Mesothelial cell of epicardium (in vitro differentiated cells): ENCODE measurements at places on chromosomes 11 and 22. TPM values are rescaled to one million over a fixed set of nuclear protein-coding genes. Genes with fewer than 3 reads are reported as not detected.

DNA sequence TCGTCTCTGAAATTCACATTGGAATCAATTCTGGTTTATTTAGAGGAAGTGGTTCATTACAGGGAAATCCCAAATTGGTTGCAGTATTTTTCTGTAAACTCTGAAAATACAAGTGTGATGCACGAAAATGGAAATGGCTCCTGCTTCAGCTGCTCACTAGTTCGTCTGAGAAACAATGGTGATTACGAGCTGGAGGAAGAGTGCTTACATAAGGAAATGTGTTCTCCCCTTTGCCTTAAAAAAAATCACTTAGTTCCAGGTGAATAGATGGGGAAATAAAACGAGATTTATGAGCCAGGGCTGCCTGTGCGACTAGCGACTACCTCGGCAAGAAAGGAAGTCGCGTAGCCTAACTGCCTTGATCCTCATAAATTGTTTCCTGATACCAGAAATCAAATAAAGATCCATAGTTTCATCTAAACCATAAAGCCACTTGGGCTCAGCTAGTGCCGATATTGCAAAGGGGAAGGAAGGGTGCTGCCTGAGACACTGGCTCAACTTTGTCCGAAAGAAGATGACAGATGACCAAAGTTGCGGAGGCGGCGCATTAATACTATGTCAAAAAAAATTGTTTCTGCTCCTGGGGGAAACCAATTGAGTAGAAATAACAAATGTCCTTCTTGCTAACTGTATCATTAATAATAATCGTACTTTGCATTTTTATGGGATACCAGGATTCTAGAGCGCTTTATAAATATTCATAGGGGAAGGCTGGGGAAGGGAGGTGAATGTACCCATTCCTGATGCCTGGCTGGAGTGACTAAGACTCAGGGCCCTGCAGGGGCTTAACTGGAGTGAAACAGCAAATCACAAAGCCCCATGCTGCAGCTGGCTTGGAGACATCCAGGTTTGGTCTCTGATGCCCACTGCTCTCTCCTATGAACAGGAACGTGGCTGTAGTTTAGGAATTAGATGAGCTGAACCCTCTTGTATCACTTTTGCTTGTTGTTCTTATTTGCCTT is 185.7 kb downstream of the BLID start:
- no peaks in the 10 kb centered on the region for H3K27me3 ChIP-seq
- H3K4me3 ChIP-seq, result no peak overlapping the region
- no peak for DNase-seq
- H3K27ac ChIP-seq, result no peak overlapping the region

- no peaks in the 10 kb centered on the region for H3K36me3 ChIP-seq
- no peaks in the 10 kb centered on the region for H3K27me3 ChIP-seq
- peak overlapping the region; percentile 26 for H3K27ac ChIP-seq
- DNase-seq, result no peak
Measured at GRCh38 chr11:63764679-63765647, 3.6 kb downstream of the ZFTA start.

DNA sequence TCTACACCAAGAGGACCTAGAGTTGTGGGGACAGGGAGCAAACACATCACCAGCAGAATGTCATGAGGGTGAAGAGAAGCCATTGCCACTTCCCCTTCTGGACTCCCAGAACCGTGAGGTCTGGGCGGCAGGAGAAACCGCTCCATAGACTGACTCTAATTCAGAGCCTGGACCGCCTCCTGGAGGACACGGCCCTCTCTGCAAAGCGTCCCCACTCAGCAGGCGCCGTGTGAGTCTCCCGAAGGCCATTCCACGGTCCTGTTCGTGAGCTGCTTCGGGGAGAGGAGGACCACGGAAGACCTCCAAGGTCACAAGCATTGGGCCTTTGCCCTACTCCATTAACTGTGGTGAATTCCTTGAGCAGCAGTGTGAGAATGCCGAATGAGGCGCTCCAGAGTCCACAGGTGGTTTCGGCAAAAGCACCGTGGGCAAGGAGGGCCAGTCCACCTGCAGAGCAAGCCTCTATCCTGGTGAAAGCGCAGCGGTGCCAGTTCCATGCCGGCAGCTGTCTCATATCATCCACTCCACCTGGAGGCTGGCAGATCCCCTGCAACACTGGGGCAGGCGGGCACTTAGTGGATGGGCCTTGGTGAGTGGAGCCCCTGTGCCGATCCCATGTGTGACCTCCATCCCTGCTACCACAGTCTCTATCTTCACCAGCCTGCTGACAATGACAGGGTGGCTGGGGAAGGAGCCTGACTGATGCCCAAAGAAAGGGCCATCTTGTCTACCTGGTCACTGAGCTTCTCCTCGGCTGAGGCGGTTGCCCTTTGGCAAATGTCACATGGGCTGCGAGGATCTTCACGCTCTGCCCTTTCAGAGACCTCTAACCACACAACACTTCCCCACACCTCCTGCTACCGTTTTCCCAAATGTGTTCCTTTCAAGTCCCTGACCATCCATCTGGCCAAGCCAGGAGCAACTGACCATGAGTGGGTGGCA is 7.5 kb downstream of the C11orf21 start:
- no peaks in the 10 kb centered on the region for H3K36me3 ChIP-seq
- peaks cover 46% of the 10 kb centered on the region for H3K27me3 ChIP-seq
- no peak overlapping the region for H3K27ac ChIP-seq
- DNase-seq, result peak; percentile 33

- H3K27ac ChIP-seq, result no peak overlapping the region
- H3K27me3 ChIP-seq, result no peaks in the 10 kb centered on the region
- no peak overlapping the region for H3K4me3 ChIP-seq
- H3K4me1 ChIP-seq, result no peaks in the 10 kb centered on the region
- no peak for DNase-seq
- H3K36me3 ChIP-seq, result peaks cover 5% of the 10 kb centered on the region
Measured at GRCh38 chr22:33274214-33275072, 216.3 kb upstream of the SYN3 start.

GRCh38 chr11:23884341-23884740 is 612.5 kb upstream of the LUZP2 start:
- no peak overlapping the region for H3K4me3 ChIP-seq
- H3K27ac ChIP-seq, result no peak overlapping the region
- peaks cover 4% of the 10 kb centered on the region for H3K4me1 ChIP-seq
- no peaks in the 10 kb centered on the region for H3K36me3 ChIP-seq
- H3K27me3 ChIP-seq, result no peaks in the 10 kb centered on the region

DNA sequence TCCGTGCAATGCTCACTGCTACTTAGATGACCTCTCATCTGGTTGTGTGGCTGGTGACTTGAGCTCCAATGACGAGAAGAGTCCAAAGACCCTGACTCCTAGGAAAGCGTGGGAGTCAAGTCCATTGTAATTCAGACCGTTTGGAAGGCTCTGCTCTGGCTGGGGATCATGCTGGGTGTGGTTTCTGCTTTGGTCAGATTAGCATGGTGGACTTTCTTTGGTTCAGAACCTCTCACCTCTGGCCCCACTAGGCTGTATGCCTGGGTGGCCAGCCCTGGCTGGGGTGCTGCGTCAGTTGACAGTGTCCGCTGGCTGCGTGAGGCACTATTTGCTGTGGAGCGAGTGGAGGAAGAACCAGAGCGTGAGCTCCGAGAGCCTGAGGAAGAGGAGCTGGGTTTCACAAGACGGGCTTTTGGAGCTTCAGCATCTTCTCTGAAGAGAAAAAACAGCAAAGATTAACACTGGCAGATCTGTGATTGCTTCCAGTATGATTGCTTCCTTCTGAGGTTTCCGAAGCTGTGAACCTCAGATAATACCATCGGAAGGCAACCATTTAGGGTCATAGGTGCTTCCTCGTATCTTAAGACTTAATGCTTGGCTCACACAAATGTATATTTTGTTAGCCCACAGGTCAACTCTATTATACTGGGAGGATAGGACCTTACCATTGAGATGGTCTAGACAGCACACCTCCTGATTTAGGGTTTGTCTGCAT is 11.6 kb upstream of the HSPA8 start:
- H3K27me3 ChIP-seq, result no peaks in the 10 kb centered on the region
- peaks cover 7% of the 10 kb centered on the region for H3K36me3 ChIP-seq
- H3K27ac ChIP-seq, result peak overlapping the region; percentile 80
- DNase-seq, result no peak
- H3K4me3 ChIP-seq, result no peak overlapping the region

DNA sequence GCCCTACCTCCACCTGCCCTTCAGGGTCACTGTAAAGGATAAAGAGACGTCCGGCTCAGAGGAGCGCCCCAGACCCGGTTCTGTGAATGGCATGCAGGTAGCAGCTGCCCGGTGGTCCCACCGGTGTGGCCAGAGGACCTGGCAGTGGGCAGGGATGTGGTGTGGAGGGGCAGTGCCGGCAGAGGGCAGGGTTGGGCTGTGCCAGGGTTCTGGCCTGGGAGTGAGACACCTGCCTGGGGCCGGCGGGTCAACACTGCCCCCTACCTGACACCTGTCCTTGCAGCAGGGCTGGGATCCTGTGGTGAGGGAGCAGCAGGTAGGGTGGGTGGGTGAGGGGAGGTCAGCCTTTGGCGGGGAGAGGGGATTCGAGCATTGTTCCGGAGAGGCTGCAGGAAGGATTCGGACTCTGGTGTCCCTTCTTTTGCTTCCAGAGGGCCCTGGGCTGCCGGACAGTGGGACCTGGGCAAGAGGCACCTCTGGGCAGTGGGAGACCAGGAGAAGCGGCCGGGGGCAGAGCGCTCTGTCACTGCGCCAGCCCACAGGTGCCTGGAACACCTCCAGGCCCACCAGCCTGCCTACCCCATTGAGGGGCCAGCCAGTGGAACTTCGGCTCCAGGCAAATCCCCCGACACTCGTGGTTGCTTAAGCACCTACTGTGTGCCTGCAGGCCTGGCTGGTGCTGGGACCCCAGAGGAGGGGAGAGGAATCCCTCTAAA is 1.6 kb upstream of the PHLDA2 start:
- DNase-seq, result no peak
- H3K4me3 ChIP-seq, result peak overlapping the region; percentile 58
- no peaks in the 10 kb centered on the region for H3K36me3 ChIP-seq
- peaks cover 11% of the 10 kb centered on the region for H3K4me1 ChIP-seq
- no peak overlapping the region for H3K27ac ChIP-seq
- peaks cover 63% of the 10 kb centered on the region for H3K27me3 ChIP-seq

C11orf86 gene
- total RNA-seq, result not detected in 3 replicates

DNA sequence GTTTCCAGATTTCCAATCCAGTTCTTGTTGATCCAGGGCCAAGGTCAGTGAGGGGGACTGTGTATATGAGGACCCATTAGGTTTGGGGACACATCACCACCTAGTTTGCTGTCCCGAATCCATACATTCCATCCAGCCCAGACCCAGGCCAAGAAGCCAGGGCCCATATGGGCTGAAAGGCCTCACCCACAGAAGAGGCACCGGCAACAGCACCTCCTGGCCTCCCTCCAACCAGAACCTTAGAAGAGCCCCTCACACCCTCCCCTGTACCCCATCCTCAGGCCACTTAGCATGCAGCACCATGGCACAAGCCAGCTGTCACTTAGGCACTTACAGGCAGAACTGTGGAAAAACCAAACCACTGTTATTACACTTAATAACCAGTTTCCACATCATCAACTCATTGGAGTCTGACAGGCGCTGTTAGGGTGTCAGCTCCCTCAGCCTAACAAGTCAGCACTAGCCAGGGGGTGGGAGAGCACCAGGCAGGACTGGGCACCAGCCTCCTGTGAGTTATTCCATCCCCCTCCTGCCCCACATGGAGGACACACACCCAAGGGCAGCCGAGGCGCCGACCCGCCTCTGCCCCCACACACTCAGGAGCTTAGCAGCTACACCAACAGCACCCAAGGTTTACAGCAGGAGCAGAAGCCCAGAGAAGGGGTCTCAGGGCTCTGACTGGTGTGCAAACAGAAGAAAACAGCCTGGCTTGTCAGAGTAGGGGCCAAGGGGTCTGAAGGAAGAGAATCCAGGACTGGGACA is 132.0 kb downstream of the BUD13 start:
- H3K27ac ChIP-seq, result no peak overlapping the region
- no peak for DNase-seq
- H3K4me3 ChIP-seq, result no peak overlapping the region
- H3K36me3 ChIP-seq, result no peaks in the 10 kb centered on the region
- H3K27me3 ChIP-seq, result peaks cover 32% of the 10 kb centered on the region

DNA sequence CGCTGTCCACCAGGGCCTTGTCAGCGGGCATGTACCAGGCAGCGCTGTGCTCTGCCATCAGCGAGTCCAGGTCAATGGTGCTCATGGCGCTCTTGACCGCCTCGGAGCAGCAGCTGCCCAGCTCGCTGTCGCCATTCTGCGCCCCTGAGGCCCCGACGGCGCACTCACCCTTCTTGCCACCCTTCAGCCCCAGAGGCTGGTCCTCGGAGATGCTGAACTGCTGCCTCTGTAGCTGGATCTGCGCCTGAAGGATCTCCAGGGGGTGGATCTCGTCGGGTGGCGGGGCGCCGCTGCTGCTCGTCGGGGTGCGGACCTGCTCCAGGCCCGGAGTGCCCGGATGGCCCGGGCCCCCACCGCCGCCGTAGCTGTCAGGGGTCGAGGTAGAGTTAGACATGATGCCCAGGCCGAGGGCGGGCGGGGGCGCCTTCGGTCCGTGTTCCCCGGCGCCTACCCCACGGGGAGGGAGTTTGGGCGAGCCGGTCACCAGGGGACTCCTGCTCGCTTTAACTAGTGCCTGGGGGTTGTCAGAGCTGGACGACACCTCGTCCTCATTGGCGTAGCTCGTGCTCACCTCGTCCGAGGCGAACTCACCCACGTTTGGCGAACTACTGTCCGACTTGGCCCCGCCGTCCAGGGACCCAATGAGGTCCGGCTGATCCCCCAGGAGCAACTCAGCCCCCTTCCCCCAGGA is 4.6 kb downstream of the MN1 start:
- peaks cover 54% of the 10 kb centered on the region for H3K27me3 ChIP-seq
- DNase-seq, result no peak
- peaks cover 51% of the 10 kb centered on the region for H3K4me1 ChIP-seq
- H3K27ac ChIP-seq, result no peak overlapping the region
- peak overlapping the region; percentile 62 for H3K4me3 ChIP-seq

- H3K4me1 ChIP-seq, result peaks cover 21% of the 10 kb centered on the region
- H3K27ac ChIP-seq, result peak overlapping the region; percentile 98
- peak overlapping the region; percentile 96 for H3K4me3 ChIP-seq
- peaks cover 20% of the 10 kb centered on the region for H3K27me3 ChIP-seq
- H3K36me3 ChIP-seq, result peaks cover 2% of the 10 kb centered on the region
Measured at GRCh38 chr11:45918331-45918941, 759 bp upstream of the PEX16 start.

- DNase-seq, result no peak
- H3K27me3 ChIP-seq, result peaks cover 19% of the 10 kb centered on the region
- peaks cover 11% of the 10 kb centered on the region for H3K4me1 ChIP-seq
- H3K4me3 ChIP-seq, result no peak overlapping the region
- H3K27ac ChIP-seq, result no peak overlapping the region
Measured at GRCh38 chr22:44338177-44338810, 25.5 kb upstream of the SHISAL1 start.
